ENCODE measurements at places on chromosomes 5 and 9.

DNA sequence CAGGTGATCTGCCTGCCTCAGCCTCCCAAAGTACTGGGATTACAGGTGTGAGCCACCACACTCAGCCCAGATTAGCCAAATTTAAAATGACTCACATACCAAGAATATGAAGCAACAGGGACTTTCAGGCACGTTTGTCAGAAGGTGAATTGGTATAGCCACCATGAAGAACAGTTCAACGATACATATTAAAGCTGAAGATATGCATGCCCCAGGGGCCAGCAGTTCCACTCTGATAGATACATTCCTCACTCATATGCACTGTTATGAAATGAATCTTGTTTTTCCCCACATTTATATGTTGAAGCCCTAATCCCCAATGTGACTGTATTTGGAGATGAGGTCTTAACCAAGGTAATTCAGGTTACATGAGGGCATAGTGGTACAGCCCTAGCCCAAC, 22.5 kb downstream of the SLC35D2 start:
- no peak for DNase-seq

DNA sequence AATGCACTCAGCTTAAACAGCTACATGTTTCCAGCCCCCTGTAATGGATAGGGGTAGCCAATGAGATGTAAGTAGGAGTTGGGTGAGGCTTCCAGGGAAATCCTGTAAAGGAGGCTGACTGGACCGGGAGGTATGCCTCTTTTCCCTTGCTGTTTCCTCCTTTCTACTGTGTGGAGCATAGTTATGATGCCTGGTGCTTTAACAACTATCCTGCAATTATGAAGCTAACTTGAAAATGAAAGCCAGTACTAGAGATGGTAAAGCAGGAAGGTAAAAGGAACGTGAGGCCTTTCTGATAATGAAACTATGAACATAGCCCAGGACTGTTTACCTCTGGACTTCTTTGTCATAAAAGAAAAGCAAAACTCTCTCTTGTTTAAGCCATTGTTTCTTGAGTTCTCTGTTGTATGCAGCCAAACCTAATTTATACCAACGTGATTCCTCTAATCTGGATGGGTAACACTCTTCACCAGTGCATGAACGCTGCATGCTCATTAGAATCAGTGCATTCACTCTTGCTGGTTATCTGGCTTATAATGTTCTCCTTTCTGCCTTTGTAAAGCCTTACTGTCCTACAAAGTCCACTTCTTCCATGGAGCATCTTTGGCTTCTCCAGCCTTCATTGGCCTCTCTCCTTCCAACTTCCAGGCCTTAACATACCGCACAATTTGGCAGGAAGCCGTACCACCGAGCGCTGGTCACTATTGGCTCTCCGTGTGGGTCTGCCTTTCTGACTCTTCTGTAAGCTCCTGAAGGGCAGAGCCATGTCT, 8.3 kb upstream of the ARHGEF28 start:
- no peak for DNase-seq

DNA sequence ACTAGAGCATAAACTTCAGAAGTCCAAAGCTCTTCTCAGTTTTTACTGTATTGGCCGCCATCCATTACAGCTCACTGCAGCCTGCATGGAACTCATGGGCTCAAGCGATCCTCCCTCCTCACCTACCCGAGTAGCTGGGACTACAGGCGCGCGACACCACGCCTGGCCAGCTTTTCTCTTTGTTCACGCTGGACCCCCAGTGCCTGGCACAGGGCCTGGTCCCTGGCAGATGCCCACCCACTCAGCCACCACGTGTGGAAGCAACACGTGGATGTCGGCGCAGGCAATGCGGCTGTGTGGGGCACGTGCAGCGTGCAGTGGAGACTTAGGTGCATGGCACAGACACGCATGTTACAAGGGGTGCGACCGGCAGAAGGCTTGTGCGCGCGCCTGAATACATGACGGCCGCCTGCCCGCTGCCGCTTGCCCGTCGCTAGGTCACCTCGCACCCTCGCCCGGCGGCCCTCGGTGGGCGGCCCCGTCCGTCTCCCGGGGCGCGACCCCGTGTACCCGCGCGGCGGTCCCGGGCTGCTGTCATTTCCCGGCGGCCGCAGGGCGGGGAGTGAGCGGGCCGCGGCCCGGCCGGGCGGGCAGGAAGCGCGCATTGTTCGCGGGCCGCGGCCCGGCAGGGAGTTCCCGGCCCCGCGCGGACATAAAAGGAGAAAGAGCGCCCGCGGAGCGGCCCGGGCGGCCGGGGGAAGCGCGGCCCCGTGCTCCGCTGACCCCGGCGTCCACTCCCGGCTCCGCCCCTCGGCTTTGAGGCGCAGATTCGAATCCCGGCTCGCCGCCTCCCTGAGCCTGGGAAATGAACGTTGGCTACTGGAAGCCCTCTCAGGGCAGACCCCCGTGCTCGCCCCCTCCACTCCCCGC, 24.1 kb upstream of the PTGS1 start:
- DNase-seq = peak; percentile 22

GRCh38 chr9:73575101-73576060, 423.7 kb downstream of the ANXA1 start:
- DNase-seq = no peak

- DNase-seq = no peak
These were observed 355.4 kb downstream of the CAAP1 start for GRCh38 chr9:26537211-26537610.

GRCh38 chr5:91885291-91886265, 502.5 kb upstream of the ARRDC3 start:
- no peak for DNase-seq

- DNase-seq = no peak
These were observed 46.5 kb downstream of the PPP1R2B start for GRCh38 chr5:156896546-156896945.

- DNase-seq = no peak
These were observed 32.6 kb downstream of the CORO2A start for GRCh38 chr9:98159790-98160189.

DNA sequence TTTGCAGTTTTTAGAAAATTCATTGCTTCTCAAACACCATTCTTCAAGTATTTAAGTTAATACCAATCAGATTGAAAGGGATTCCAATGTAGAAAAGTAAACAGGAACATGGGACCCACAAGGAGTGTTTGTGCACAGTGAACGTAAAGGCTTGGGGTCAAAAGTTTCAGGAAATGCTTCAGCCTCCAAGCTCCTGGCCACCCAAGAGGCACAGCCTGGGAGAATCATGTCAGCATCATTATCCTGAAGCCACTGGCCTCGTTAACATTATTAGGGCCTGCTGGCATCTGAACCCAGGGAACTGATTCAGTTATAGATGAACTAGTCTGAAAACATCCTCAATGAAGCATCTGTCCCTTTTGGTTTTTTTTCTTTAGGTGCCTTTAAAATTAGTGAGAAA, 122.9 kb downstream of the NXNL2 start:
- DNase-seq = no peak

GRCh38 chr9:88959727-88960469, 31.4 kb upstream of the S1PR3 start:
- DNase-seq = no peak

- peak; percentile 75 for DNase-seq
These were observed 43.1 kb downstream of the POLR1E start for GRCh38 chr9:37528652-37529471.

DNA sequence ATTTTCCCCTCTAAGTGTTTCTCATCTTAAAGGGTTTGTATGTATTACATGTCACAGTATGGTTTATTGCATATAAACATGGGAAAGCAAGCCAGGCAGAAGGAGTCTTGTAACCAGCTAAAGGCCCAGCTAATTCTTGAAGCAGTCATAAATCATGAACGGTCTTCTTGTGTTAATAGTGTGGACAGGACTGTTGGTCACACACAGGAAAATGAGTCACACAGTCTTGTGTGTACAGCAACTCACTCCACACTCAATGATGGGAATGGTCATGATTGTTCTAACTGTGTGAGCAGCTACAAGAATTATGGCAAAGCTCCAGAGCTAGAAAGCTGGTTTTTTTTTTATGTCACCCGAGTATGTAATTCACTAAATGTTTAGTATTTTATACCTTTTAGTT, 123.9 kb downstream of the GHR start:
- no peak for DNase-seq

DNA sequence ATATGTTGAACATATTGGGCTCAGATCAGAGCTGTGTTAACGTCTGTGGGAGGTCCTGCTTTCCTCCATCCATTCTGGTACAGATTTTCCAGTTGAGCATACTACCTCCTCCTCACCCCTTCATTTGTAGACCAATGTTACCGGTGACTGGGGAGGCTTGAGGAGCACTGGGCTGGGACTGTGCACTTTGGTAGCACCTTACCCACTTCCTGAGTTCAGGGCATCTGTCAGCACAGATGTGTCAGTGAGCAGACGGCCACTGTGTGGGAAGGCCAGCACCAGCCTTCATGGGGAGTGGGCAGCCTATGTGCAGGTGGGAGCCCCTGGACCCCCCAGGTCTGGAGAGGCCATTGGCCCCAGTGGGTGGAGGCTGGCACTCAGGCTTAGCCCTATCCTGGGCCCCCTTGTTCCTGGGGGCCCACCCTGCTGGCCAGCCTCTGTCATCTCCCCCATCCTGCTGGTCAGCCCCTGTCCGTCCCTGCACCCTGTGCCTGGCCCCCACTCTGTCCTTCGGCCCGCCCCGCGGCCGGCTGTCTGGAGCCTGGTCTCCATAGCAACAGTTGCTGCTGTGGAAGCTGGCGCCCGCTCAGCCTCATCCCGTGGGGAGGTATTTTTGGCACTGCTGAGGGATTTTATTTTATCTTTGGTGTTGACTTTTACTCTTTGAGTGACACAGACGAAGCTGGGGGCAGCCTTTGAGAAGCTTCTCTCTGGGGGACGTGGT, 21.3 kb downstream of the WNK2 start:
- no peak for DNase-seq

DNA sequence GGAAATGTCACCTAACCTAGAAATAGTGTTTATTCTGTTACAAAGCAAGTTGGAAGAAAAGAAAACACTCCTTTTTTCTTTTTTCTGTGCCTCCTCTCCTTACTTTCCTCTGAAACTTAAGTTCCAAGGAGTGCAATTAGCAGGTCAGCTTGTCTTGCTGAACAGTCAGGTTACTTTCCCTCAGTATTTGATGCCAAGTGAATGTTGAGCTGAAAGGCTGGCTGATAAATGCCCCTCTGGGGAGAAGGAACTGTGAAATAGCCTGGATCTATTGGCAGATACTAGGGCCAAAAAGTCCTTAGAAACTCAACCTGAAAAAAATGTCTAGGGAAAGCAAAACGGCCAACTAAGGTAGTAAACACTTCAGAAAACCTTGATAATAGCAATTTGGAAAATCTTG, 43.6 kb downstream of the GRIA1 start:
- DNase-seq = no peak

GRCh38 chr5:135710045-135710675, 124.3 kb upstream of the SLC25A48 start:
- no peak for DNase-seq

GRCh38 chr9:130905125-130905901, 8.7 kb upstream of the QRFP start:
- no peak for DNase-seq

- DNase-seq = no peak
These were observed 7.5 kb upstream of the GTF3C5 start for GRCh38 chr9:133023117-133023890.

DNA sequence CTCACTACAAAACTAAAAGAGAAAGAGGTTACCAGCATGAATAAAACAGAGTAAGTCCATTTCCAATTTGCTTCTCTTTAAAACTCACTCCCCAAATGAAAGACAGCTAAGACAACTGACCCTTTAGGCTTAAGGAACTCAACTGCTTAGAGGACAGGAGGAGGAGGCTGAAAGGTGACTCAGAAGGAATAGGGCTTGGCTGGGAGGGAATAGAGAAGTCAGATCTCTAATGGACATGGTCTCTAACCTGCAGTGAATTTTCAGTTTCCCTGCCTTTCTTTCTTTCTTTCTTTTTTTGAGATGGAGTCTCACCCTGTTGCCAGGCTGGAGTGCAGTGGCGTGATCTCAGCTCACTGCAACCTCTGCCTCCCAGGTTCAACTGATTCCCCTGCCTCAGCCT, 261.8 kb upstream of the CLINT1 start:
- DNase-seq = no peak

DNA sequence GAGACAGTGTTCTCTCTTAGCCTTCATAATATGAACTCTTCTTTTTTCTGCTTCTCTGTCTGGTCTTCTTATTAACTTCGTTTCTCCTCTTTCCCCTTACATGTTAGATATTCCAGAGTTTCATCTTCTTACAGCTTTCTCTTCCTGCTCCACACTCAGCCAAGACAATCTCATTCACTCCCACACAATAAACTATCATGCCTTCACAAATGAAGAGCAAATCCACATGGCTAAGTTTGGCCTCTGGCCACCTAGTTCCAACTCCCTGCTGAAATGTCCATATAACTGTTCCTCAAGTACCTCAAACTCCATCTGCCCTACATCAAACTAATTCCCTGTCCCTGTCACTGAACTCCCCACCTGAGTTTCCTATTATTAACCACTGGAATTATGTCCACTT, 18.4 kb downstream of the IL33 start:
- no peak for DNase-seq

- DNase-seq = no peak
These were observed 4.1 kb downstream of the IRF1 start for GRCh38 chr5:132486318-132487094.

DNA sequence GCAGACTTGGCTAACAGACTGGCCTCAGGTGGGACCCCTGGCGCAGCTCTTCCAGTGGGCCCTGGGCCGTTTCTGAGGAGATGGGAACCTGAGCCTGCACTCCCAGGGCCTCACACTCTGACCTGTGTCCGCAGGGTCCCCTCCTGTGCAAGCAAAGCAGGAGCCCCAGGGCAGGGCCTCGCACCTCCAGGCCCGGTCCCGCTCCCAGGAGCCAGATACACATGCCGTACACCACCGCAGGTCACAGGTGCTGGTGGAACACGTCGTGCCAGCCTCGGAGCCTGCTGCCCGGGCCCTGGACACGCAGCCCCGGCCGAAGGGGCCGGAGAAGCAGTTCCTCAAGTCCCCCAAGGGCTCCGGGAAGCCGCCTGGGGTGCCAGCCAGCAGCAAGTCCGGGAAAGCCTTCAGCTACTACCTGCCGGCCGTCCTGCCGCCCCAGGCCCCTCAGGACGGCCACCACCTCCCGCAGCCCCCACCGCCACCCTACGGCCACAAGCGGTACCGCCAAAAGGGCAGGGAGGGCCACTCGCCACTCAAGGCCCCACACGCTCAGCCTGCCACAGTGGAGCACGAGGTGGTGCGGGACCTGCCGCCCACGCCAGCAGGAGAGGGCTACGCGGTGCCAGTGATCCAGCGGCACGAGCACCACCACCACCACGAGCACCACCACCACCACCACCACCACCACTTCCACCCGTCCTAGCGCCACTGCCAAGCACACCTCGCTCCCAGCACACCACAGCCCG, 29.2 kb downstream of the NKD2 start:
- no peak for DNase-seq

GRCh38 chr9:127788337-127789011, 2.6 kb downstream of the CDK9 start:
- no peak for DNase-seq

DNA sequence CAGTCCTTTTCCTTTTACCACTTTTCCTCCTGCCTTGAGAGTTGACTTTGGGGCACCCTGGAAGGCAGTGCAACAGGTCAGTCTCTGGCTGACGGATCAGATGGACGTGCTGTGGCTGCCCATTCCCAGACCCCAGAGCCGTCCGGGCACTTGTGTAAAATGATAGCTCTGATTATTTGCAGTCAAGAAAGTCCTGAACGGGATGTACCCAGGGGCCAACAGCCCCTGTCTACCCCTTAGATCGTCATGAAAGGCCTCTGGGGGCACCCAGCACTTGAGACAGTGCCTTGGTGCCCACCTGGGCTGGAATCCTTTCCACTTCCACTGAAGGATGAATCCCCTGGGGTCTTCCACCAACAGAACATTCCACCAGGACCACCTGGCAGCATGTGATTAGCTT, 17.7 kb upstream of the ANGPTL2 start:
- DNase-seq = peak; percentile 14

GRCh38 chr9:567128-567746, 274.3 kb upstream of the DMRT1 start:
- DNase-seq = no peak

- no peak for DNase-seq
These were observed 35.4 kb upstream of the RICTOR start for GRCh38 chr5:39109606-39110005.
